ENCODE measurements at places on chromosomes 5 and 9.

DNA sequence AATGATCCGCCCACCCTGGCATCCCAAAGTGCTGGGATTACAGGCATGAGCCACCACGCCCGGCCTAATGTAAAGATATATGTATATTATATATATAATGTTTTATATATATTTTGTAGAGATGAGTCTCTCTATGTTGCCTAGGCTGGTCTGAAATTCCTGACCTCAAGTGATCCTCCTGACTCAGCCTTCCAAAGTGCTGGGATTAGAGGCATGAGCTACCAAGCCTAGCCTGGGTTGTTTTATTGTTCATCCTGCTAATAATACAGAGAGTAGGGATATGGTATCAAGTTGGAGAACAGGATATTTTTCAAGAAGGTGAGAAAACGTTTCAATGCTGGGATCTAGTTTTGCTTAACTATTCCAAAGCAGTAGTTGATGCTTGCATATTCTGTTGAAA, 2.9 kb downstream of the SEC24A start:
- no peak for DNase-seq

- DNase-seq, result no peak
Measured at GRCh38 chr5:129216001-129216400, 121.5 kb downstream of the ISOC1 start.

DNA sequence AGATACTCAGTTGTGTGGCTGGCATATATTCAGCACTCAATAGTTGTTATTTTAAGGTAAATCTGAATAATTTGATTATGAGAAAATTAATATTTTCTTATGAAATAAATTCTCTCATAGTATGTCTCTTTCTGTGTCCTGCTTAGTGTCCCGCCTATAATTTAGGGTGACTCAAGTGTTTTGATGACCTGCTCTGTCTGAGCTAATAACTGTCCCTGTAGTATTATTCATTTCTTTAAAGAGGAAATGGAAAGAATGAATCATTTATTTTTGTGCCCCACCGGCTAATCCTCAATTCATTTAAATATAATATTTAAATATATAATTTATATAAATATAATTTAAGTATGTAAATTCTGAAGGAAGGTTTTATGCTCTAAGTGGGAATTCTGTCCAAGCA, 4.1 kb downstream of the SLC1A1 start:
- DNase-seq, result no peak

DNA sequence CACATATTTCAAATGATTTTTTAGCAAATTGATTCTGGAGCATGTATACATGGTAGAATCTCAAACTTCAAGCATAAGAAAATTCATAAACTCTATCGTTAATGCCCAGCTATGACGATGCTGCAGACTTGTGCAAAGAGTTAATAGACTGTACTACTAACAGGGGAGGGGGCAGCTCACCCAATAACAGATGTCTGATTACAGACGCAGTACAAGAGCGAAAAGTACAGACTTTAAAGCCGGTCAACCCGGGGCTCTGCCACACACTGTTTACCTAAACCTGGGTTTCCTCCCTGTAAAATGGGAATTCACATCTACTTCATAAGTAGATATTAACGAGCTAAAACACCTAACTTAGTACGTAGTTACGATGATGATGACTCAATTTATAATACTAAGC, 651 bp downstream of the TRIM23 start:
- no peak for DNase-seq

DNA sequence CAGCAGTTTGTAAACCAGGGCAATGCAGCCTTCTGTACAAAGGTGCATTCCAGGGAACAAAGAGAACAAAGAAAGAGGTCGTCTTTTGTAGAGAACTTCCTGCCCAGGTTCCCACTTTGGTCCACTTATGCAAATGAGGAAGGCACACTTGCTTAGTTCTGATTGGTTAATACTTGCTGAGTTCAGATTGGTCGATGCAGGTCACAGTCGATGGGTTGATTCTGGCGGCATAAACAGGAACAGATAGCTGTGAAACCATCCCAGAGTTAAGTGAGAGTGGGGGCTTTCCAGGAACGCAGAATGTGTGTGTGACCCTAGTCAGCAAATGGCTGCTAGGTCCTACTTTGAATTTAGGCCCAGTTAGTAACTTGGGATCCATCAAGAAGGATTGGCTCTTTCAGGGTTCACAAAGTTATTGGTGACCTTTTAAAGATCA, 1.8 kb upstream of the ADAMTS13 start:
- no peak for DNase-seq

DNA sequence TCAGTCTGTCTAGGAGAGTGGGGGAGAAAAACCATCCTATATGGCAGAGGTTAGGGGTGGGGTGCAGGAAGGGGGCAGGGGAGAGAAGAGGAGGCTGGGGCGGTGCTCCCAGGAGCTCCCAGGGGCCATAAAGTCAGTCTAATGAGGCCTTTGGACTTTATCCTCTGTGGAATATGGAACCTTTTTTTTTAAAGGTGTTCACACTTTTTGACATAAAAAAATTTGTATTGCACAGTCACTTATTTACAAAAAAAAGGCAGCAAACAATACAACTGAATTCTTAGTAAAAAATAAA, 51.9 kb upstream of the SYNPO start:
- no peak for DNase-seq

- no peak for DNase-seq
Measured at GRCh38 chr5:122192497-122193496, 63.5 kb downstream of the ZNF474 start.

GRCh38 chr9:8633784-8634183, 834.2 kb upstream of the DMAC1 start:
- DNase-seq, result no peak

GRCh38 chr9:130026583-130027340, 16.2 kb downstream of the FNBP1 start:
- DNase-seq, result no peak

DNA sequence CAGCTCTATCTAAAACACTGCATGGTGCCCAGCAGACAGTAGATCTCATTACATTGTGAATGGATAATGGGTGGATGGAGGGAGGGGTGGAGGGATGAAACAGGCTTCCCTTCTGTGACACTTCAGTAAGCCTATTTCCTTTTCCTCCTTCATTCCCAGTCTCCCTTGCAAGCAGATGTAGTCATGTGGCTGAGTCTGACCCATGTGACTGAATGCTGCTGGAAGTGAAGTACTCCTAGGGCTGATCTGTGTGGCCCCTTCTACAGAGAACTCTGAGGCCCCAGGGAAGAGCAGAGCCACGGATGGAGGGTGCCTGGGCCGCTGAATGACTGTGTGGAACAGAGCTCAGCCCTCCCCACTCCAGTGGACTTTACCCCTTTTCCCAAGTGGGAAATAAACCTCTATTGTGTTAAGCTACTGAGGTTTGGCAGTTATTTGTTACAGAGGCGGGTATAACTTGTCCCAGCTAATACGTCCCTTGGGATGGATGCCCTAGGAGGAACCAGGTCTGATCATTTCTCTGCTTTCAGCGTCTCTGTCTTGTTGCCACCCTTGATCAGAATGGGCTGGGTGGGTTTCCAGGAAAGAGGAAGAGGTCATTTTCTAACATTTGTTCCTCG, 176.1 kb upstream of the MVB12B start:
- DNase-seq, result no peak

GRCh38 chr5:166795756-166796155, 1495.7 kb upstream of the WWC1 start:
- DNase-seq, result no peak

GRCh38 chr5:3116366-3116765, 364.9 kb upstream of the IRX2 start:
- no peak for DNase-seq

GRCh38 chr9:84419031-84419602, 78.6 kb upstream of the SLC28A3 start:
- no peak for DNase-seq

GRCh38 chr5:50665091-50665490, 1.3 kb upstream of the PARP8 start:
- no peak for DNase-seq

DNA sequence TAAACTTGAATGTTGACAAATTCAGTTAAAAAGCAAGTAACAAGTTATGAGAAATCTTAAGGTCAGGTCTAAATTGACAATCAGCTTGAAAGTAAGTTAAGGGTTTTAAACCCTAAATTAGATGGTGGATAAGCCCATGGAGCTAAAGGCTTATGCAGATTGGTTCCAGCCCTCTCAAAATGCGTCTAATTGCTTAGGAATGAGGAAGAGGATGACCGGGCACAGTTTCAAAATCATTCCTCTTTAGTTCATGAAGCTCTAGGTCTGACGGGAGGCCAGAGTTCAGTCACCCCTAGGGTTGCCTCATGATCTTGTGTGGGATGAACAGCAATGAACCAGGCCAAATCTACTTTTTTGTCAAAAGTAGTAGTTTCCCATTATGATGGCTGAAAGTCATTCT, 75.4 kb downstream of the SLC38A9 start:
- no peak for DNase-seq
